NCI-H524 (cell line): ENCODE measurements at places on chromosomes 2 and 18.

- DNase-seq = no peak
These were observed 6.7 kb downstream of the CWC22 start for GRCh38 chr2:180000434-180000833.

- no peak for DNase-seq
These were observed 52.5 kb downstream of the CDCA7 start for GRCh38 chr2:173407176-173407575.

- peak; percentile 78 for DNase-seq
These were observed 339.4 kb downstream of the BCL11A start for GRCh38 chr2:60213865-60214625.

DNA sequence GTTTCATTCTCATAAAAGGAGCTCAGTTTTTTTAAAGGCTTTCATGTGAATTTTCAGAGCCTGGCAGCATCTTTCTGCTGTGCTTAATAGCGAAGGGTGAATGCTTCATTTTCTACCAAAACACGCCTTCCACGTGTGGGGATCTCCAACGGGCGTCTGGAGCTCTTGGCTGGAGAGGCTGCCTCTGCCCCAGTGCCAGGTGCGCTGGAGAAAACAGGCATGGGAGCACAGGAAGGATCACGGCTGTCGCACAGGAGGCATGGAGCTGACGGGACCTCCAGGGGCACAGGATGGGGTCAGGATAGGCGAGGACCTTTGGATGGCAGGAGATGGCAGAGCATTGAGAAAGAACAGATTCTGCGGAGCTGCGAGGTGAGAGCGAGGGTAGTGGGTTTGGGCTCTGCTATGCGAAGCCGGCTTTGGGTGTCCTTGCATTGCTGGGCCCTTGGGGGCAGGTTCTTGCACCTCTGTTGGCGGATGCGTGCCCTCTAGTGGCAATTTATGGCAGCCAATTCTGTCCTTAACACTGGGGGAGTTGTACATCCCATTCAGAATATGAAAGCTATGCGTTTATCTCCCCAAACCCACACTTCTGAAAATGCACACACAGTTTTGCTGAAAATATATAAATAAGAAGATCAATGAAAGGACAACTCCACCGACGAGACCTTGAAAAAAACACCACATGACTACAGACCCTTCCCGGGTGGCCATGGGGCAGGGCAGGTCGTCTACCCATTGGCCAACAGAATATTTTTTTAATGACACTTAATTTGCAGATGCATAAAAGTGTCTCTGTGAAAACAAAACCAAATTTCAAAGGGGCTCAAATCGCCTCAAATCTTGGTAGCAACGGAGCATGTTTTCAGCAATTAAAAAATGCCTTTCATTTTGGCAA lies 90.4 kb upstream of the SLC35G4 start:
- peak; percentile 93 for DNase-seq

GRCh38 chr2:240622531-240623235 lies 2.6 kb upstream of the GPR35 start:
- DNase-seq = peak; percentile 13

GRCh38 chr2:27219091-27219490 lies 1.9 kb downstream of the CAD start:
- no peak for DNase-seq

DNA sequence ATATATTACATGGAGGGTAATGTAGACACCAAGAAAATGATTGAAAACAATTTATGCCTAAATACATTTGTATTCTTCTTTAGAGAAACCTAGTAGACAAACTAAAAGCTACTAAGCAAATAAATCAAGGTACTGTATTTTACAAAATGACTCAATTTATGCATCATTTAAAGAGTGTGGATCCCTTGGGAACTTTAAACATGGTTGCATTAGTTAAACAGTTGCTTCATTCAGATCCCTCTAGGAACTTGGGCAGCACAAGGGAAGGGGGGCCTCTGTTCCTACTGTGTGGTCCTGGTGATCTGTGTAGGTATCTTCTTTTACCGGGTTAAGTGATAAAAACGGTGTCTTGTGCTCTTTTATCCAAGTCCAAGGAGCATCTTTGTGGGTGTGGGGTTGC lies 31.5 kb upstream of the ATP8B1 start:
- DNase-seq = no peak

- DNase-seq = no peak
These were observed 60.7 kb downstream of the CDC42EP3 start for GRCh38 chr2:37610638-37611289.

DNA sequence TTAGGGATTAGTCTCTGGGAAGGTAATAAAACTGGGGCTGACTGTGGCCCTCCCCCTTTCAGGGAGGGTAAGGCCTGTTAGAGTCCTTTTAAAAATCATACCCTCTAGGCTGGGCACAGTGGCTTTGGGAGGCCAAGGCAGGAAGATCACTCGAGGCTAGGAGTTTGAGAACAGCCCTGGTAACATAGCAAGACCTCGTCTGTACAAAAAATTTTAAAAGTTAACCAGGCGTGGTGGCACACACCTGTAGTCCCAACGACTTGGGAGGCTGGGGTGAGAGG lies 118.7 kb downstream of the STPG4 start:
- no peak for DNase-seq

DNA sequence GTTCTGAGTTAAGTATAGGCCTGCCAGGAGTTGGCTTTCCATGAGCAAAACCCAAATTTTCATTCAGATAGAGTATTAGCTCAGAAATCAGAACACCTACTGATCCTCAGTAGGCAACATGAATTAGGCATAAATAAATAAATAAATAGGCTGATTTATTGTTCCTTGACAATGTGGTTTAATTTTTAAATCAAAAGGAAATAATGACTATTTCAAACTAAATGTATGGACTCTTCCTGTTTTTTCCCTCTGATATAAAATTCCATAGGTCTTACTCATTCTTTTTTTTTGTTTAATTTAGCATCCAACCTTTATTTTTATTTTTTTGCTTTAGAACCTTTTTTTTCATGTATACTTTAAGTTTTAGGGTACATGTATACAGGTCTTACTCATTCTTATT lies 140.2 kb upstream of the ITGA6 start:
- DNase-seq = no peak
